SK-N-MC (cell line): ENCODE measurements at places on chromosomes 3 and 15.

DNA sequence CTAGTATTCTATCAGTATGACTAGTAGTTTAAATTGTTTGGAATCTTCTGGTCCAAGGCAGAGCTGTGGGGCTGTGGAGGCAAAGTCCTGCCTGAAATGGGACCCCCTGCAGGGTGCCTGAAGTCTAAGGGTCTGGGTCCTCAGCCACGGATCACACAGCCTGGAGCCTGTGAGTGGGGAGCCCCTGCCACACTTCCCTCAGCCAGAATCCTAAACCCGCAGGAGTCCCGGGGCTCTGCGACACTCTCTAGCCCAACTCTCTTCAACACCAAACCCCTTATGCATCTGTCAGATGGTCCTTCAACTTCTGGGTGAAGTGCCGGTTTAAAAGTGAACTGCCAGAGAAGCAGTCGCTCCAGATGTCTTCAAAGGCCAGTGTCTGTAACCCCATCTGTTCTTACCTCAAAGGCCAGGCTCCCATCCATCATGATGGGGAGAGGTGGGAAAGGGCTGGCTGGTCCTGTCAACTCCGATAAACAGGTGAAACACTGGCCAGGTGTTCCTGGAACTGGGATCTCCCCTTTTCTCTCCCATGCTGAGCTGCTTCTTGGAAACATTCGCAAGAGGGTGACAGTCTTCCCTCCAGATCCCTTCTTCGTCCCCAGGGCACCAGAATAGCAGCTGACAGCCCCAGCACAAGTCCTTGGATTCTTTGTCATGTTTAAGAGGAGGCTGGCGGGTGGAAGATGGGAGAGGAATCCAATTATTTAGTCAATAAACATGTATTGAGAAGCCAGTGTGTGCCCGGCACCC, 45.6 kb downstream of the CPN2 start:
- no peak for DNase-seq

DNA sequence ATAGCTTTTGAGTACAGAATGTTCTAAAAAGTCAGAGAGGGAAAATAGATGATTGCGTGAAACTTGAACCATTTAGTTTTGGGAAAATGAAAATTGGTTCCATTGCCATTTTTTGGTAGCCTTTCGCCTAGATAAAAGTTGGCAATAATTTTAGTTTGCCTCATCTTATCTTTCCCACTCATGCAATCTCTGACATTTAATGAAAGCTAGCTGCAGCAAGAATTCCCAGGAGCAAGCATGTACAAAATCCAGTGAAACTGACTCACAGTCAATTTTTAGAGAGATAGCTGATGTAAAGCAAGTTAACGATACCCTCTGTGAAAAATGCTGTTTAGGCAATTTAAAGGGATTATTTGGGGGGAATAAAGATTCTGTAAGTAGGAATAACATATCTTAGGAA, 797.4 kb downstream of the GRM7 start:
- no peak for DNase-seq

DNA sequence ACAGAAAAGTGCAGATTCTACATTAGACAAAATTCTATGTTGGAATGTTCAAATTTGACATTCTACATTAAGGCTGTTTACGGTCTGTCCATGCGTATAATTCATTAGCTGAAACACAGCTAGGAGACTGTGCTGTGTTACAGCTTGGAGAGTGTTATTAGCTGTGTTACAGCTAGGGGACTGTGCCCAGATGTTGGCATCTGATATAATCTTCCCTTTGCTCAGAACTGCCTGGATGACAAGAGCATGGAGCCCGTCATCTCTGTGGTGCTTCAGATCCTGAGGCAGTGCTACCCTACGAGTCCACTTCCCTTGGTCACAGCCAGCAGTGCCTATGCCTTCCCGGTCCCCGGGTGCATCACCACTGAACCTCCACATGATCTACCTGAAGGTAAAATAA, 177.0 kb downstream of the AGBL1 start:
- DNase-seq, result no peak

DNA sequence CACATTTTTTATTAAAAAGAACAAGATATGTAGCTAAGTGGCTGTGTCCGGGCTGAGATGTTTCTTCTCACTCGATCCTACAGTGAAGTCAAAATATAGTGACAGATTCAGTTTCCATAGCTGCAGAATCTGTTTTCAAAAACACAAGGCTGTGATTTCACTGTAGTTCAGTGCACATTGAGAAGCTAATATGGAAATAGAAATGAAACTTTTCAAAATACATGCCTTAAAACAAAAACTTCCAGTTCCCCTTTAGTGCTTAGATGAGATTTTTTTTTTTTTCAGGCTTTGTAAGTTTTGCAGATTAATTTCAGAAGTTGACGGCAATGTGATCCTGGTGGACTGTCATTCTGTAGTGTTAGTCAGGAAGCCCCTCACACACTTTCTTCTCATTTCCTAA, 23.8 kb upstream of the TRAK1 start:
- no peak for DNase-seq

GRCh38 chr15:48392356-48392755, 61.1 kb downstream of the DUT start:
- DNase-seq, result no peak

DNA sequence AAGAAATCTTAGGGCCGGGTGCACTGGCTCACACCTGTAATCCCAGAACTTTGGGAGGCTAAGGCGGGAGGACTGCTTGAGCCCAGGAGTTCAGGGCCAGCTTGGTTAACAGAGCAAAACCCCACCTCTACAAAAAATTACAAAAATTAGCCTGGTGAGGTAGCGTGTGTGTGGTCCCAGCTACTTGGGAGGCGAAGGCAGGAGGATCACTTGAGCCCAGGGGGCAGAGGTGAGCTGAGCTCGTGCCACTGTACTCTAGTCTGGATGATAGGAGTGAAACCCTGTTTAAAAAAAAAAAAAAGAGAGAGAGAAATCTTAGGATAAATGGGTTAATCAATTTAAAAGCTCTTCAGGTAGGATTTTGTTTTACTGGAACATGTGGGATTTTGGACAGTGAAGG, 31.2 kb upstream of the DUT start:
- no peak for DNase-seq

DNA sequence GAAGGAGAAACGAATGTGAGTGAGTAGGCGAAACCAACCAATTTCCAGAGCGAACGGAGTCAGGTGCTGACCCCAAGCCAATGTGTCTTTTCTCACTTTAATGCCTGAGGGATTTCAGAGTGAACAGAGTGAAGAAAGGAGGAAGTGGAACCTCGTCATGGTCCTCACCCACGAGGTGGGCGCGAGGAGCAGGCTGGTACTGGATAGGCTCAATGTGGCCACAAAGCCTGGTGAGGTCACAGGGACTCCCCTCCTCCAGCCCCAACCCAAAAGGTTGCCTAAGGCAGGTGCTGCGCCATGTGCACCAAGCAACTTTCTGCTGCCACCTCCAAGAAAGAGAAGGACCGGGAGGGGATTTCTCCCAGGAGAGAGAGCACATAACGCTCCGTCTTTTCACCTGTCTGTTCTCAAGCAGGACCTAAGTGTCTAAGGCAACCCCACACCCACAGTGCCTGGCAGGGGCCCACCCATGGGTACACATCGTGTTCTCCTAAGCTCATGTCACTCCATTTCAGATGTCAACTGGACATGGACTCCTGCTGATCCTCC, 3.8 kb downstream of the NRROS start:
- DNase-seq, result no peak

- no peak for DNase-seq
These were observed 11.1 kb upstream of the MBNL1 start for GRCh38 chr3:152257563-152258035.

DNA sequence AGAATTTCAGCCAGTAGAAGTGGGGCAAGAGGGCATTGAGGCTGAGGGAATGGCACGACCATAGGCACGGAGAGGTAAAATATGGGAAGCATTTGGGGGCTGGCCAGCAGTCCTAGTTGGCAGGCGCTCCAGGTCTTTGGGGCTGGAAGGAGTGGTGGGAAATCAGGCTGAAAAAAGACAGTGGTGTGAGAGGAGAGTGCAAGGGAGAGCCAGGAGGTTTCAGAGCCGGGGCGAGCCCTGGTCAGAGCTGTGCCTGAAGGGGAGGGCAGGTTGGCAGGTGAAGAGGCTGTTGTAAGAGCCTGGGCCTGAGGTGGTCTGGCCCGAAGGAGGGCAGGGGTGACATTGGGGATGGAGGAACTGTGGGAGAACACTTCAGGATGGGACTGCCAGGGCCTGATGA, 1.6 kb upstream of the IDH3A start:
- DNase-seq, result no peak

- DNase-seq, result no peak
These were observed 1.1 kb downstream of the FAM107A start for GRCh38 chr3:58575971-58576652.

DNA sequence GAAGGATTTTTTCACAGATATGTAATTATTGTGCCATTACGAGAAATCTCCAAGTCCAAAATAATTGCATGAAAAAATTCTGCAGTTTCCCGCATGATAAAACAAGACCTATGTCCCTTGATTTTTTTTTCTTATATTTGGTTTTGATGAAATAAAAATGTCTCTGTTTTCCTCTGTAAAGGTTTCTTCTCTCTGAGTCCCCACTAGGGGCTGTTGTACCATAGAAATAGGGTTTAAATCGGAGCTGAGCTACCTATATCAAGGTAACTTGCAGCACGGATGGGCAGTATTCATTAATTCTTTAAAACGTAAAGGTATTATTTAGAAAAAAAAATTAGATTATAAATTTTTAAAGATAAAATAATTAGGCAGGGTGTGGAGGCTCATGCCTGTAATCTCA, 66.6 kb upstream of the IGF1R start:
- no peak for DNase-seq

GRCh38 chr3:127751782-127752181, 70.5 kb downstream of the MGLL start:
- no peak for DNase-seq

- DNase-seq, result no peak
These were observed 637.2 kb downstream of the NTRK3 start for GRCh38 chr15:87619161-87619960.

DNA sequence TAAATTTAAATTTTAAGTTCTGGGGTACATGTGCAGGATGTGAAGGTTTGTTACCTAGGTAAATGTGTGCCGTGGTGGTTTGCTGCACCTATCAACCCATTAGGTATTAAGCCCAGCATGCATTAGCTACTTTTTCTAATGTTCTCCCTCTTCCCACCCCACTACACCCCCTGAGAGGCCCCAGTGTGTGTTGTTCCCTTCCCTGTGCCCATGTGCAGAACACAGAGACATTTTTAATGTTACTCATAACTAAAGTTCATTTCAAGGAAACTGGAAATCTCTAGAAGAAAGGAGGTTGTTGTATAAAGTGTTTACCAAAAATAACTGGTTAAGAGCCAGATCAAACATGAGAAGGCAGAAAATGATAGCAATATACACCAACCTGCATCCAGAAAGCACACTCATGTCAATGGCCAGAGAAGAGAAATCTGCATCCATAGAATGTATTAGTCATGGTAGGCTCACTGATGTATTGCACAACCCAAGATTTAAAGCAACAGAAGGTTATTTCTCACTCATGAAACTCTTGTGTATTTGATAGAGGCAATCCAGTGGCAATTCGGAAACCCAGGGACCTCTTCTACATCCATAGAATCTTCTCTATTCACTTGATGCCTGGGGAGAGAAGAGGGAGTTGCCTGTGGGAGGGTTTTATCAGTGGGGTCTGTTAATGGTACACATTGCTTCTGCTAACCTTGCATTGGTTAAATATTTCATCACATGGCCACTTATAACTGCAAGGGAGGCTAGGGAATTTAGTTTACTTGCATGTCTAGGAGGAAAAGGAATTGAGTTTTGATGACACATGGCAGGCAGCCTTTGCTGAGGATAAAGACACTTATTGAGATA, 321.9 kb upstream of the RASGRP1 start:
- no peak for DNase-seq

- DNase-seq, result no peak
These were observed 94.9 kb downstream of the HMG20A start for GRCh38 chr15:77515613-77516012.

DNA sequence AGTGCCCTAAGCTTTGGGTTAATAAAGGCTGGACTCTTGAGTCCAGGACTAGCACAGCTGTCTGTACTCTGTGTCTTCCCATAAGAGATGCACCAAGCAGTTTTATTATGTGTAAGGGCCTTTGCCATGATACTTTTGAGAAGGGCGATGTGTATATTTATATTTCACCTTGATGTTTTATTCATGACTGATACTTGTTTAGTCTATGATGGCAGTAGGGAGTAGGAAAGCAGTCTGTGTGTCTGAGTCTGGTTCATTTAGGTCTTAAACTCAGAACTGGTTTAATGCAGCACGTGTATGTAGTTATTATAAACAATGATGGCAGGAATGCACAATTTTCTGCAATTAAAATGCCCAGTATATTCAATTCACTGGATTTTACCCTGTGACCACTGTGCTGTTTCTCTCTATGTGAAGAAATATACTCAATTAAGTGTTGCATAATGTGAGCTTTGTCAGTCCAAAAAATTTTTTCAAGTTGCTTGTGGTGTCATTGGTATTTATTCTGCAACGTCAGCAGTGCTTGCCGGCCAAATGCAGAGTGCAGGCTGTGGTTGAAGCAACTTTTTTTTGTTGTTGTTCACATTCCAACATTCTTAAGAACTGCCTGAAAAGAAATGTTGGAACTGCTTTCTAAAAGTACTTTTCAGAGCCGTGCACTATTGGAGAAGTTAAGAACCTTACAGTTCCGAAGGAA, 423.7 kb upstream of the SEMA6D start:
- DNase-seq, result peak; percentile 92

GRCh38 chr15:60589728-60590127, 110.8 kb upstream of the ICE2 start:
- DNase-seq, result no peak

- DNase-seq, result no peak
These were observed 109.6 kb upstream of the LMOD3 start for GRCh38 chr3:69231929-69232440.

DNA sequence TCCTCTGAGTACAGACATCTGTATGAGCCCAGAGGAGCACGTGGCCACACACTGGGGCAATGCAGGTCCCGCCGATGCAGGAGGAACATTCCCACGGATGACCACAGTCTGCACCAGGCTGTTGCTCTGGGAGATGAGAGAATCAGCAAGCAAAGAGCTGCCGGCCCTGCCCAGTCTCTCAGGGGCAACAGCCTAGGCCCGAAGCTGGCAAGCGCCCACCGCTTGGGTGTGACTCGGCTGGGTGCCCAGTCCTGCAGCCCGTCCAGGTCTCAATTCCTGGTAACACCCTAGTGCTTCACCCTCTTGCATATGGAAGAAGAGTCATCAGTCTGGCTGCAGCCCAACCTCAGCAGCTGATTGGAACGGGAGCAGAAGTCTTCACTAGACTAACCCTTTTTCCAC, 153.7 kb upstream of the HES1 start:
- DNase-seq, result no peak

GRCh38 chr3:195048059-195048905, 222.7 kb downstream of the XXYLT1 start:
- DNase-seq, result no peak

DNA sequence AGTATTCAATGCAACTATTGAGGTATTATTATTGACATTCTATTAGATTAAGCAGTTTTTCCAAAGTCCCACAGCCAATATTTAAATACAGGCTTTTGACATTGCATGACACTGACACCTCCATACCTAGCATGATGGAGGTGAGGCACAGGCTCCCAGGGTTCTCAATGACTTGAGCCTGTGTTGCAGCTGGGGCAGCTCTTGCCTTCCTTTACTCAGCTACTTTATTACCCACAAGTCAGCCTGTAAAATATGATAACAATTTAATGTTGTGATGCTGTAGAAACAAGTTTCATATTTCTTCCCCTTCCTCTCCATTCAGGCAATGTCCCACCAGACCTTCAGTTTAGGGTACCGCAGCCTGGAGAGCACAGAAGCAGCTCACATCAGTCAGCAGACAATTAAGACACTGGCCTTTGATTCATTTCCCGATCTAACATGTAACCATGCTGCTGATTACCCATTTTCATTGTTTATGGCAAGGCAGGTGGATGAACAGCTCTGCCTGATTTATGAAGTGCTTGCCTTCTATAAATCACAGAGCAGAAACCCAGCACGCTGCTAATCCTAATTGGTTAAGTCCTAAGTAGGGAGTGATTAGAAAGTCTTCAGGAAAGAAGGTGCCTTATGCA, 826.1 kb downstream of the AGBL1 start:
- DNase-seq, result no peak
